SK-N-SH (cell line): ENCODE measurements at places on chromosomes 2 and 18. TPM values are rescaled to one million over a fixed set of nuclear protein-coding genes. Genes with fewer than 3 reads are reported as not detected.
A peak's percentile ranks its signal among the peaks of the same experiment; 100 is the strongest.

DNA sequence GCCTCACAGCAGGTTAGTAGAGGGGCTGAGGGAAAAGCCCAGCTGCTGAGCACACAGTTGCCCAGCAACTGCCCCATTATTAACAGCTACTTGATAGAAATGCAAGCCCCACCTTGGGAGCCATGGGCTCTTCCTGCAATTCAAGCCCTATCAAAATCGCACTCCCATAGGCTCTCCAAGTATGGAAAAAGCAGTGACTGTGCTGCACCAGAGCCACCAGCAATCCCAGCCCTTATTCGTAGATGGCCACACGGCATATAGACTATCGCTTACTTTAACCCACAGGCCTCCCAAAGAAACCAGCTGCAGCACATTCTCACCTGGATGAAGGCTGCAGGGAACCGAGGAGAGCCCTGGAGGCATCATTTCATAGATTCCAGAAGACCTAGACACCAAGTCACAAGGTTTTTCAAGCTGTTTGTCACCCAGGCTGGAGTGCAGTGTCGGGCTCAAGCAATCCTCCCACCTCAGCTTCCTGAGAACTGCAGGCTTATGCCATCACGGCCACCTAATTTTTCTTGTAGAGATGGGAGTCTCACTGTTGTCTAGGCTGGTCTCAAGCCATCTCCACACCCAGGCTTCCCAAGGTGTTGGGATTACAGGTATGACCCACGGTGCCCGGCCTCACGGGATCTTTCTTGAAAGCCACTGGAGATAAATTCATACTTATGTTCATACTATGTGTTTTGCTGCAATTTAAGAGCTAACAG is 11.3 kb downstream of the NCL start:
- no peak overlapping the region for H3K4me3 ChIP-seq
- H3K4me1 ChIP-seq: no peaks in the 10 kb centered on the region
- DNase-seq: no peak
- no peaks in the 10 kb centered on the region for H3K27me3 ChIP-seq
- H3K27ac ChIP-seq: no peak overlapping the region
- peaks cover 41% of the 10 kb centered on the region for H3K36me3 ChIP-seq

- peaks cover 6% of the 10 kb centered on the region; the same call in 1 of the 2 replicates for H3K4me1 ChIP-seq
- DNase-seq: no peak
Measured at GRCh38 chr2:227813229-227813561, 447 bp upstream of the CCL20 start.

The KHK gene
- 6.5 and 10.3 TPM in 2 replicates for polyA plus RNA-seq

DNA sequence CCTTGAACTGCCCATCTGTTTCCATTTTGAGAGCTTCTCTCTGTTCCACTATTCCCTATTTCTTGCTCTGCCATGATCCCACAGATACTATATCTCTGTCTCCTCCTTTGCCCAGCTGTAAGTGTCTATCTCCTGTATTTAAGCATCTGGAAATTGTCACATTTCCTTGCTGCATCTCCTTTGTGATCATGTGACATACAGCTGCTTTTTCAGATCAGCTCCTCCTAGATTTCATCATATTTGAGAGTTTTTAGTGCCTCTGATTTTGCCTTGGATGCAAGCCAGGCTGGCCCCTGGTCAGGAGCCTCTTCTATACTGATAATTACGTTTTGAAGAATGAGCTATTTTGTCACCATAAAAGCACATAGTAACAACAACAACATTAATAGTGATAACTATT is 131.7 kb upstream of the TNP1 start:
- no peak overlapping the region for H3K27ac ChIP-seq
- no peaks in the 10 kb centered on the region for H3K36me3 ChIP-seq

DNA sequence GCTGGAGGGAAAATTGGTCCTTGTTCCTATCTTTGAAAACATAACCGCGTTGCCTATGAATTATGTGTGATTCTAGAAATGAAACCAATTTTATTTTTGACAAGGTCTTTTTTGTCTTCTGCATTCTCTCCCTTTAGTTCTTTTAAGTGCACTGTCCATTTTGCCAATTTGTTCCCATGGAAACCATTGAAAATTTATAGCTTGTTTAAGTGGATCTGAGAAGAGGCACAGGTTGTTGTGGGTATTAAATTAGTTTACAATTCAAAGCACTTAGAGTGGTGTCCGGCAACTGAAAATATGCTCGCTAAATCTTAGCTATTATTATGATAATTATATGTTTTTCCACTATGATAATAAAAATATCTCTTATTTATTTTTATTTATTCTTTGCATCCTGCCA is 107.5 kb upstream of the FSHR start:
- no peaks in the 10 kb centered on the region for H3K36me3 ChIP-seq
- no peaks in the 10 kb centered on the region for H3K4me1 ChIP-seq
- no peak overlapping the region for H3K27ac ChIP-seq
- DNase-seq: no peak
- no peak overlapping the region for H3K4me3 ChIP-seq

GRCh38 chr18:10336749-10337350 is 117.6 kb upstream of the APCDD1 start:
- no peaks in the 10 kb centered on the region; the same call in 1 of the 2 replicates for H3K27me3 ChIP-seq
- H3K4me1 ChIP-seq: no peaks in the 10 kb centered on the region
- no peaks in the 10 kb centered on the region for H3K36me3 ChIP-seq
- no peak for DNase-seq
- H3K4me3 ChIP-seq: no peak overlapping the region

DNA sequence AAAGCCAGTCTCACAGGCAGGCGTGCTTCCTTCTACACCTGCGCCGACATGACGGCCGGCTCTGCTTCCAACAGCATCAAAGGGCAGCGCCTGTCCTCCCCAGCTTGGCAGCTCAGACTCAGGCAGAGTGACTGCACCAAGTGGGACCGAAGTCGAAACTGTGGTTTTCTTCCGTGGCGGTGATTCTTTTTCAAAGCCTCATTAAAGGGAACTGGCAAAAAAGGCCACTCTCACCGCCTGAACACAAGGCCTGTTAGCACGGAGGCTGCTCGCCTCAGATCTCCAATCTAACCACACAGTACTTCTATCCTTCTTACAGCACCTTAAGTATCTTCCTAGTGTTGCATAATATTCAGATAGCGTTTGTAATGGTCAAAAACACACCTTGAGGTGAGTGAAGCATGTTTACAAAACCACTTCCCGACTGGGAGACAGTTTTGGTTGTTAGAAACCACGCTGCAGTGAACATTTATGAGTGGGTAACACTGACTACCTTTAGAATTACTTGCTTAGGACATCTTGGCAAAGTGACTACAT is 236.4 kb downstream of the HDAC4 start:
- H3K36me3 ChIP-seq: no peaks in the 10 kb centered on the region
- DNase-seq: no peak
- no peak overlapping the region for H3K4me3 ChIP-seq
- no peaks in the 10 kb centered on the region for H3K4me1 ChIP-seq

The C2orf15 gene
- 0.25 and 0.41 TPM in 2 replicates for polyA plus RNA-seq

DNA sequence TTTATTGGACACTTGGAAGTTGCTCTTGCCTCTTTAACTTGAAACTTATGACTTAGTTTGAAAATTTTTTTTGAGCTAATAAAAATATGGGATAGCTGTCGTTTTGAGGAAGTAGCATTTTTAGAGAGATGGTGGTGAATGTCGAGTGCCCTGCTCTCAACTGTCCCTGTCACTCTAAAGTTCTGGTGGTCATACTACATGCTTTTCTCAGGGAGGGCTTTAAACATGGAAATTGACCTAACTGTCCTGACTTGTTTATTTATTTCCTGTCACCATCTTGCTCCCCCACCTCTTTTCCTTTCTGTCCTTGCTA is 16.0 kb downstream of the CEP192 start:
- H3K4me3 ChIP-seq: no peak overlapping the region
- no peak overlapping the region for H3K27ac ChIP-seq
- DNase-seq: no peak
- no peaks in the 10 kb centered on the region for H3K4me1 ChIP-seq

- peaks cover 15% of the 10 kb centered on the region; the same call in 1 of the 2 replicates for H3K4me1 ChIP-seq
- peak overlapping the region; percentile 92 for H3K4me3 ChIP-seq
- peaks cover under 1% of the 10 kb centered on the region; the same call in 1 of the 2 replicates for H3K36me3 ChIP-seq
- DNase-seq: no peak
- no peak overlapping the region; the same call in 1 of the 2 replicates for H3K27ac ChIP-seq
- H3K27me3 ChIP-seq: no peaks in the 10 kb centered on the region
Measured at GRCh38 chr2:73069855-73070642, 1.5 kb downstream of the SFXN5 start.

- H3K4me1 ChIP-seq: peaks cover 11% of the 10 kb centered on the region
- H3K27ac ChIP-seq: peak overlapping the region; percentile 60; the same call in 1 of the 2 replicates
- H3K36me3 ChIP-seq: no peaks in the 10 kb centered on the region
- H3K27me3 ChIP-seq: no peaks in the 10 kb centered on the region
- no peak for DNase-seq
Measured at GRCh38 chr2:164975891-164976290, 20.6 kb upstream of the SLC38A11 start.

The ANKRD30BL gene
- polyA plus RNA-seq: not detected in 2 replicates

GRCh38 chr2:201891676-201892075 is 85.3 kb downstream of the CDK15 start:
- DNase-seq: no peak
- H3K27me3 ChIP-seq: no peaks in the 10 kb centered on the region
- H3K36me3 ChIP-seq: no peaks in the 10 kb centered on the region
- H3K4me3 ChIP-seq: no peak overlapping the region
- H3K27ac ChIP-seq: no peak overlapping the region

- no peaks in the 10 kb centered on the region for H3K36me3 ChIP-seq
- peak overlapping the region; percentile 60; the same call in 1 of the 2 replicates for H3K27ac ChIP-seq
- H3K4me3 ChIP-seq: peak overlapping the region; percentile 76
- H3K4me1 ChIP-seq: peaks cover 45% of the 10 kb centered on the region
- peak; percentile 75 for DNase-seq
Measured at GRCh38 chr2:127106457-127106990, 430 bp downstream of the BIN1 start.

GRCh38 chr2:69244882-69245281 is 142.1 kb downstream of the GFPT1 start:
- no peaks in the 10 kb centered on the region; the same call in 1 of the 2 replicates for H3K4me1 ChIP-seq
- no peak overlapping the region for H3K27ac ChIP-seq

DNA sequence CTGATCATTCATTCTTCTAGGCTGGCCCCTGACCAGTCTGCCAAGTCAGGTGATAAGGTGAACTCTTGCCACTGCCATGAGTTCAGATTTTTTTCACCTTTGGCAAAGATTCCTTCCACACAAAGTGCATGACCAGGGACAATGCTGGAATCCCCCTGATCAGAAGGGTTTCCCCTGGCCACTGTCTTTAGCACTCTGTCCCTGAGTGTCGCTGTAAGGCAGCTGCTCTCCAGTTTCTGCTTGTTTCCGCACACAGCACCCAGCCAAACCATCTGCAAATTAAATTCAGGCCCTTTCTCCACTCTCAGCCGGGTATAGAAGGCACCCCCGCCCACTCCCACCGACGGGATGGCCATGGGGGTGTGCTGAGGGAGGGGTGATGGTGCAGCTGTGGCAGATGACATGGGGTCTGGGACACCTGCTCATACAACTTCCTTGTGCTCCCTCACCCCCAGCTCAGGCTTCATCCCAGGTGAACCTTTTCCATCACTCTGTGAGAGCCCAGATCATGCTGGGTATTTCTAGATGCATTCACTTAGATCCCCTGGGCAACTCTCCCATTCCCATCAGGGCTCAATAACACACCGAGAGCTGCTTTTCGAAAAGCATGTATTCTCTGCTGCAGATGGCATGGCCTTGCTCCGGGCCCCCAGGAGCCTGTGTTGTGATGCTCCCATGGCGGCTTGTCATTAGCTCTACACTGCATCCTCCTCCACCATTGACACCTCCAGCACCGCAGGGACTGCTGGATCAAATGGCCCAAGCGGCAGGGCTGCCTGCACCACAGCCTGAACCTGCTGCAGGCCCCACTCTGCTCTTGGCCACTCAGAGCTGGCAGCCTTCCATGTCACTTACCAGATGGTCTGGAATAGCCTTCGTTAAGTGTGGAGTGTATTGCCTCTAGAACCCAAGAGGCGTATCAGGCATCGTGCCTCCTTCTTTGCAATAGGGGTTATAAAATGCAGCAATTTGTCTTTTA is 52.3 kb upstream of the ROCK2 start:
- H3K36me3 ChIP-seq: no peaks in the 10 kb centered on the region
- H3K4me3 ChIP-seq: no peak overlapping the region
- peak; percentile 71 for DNase-seq
- no peak overlapping the region for H3K27ac ChIP-seq
- H3K27me3 ChIP-seq: no peaks in the 10 kb centered on the region

- no peak overlapping the region for H3K27ac ChIP-seq
- no peaks in the 10 kb centered on the region for H3K27me3 ChIP-seq
- DNase-seq: no peak
- H3K4me3 ChIP-seq: no peak overlapping the region
Measured at GRCh38 chr2:105315314-105315713, 14.2 kb downstream of the TGFBRAP1 start.

DNA sequence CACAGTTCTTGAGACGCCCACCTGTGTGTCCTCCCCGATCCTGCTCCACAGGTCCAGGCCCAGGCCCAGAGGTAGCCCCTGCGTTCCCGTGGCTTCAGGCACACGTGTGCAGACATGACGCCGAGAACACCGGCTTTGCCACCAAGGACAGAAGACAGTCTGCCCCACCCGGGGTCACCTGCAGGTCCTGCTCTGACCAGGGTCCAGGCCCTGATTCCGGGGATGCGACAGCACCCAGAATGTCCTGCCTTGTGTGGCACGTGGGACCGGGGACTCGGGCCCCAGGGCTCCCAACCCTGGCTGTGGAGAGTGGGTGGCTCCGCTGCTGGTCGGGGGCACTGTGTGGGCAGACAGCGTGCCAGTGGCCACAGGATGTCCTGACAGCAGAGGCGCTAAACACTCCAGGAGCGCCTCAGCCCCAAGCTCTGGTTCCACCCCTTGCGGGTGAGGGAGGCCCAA is 36.9 kb downstream of the ADI1 start:
- no peak for DNase-seq
- no peaks in the 10 kb centered on the region for H3K4me1 ChIP-seq
- H3K36me3 ChIP-seq: peaks cover 26% of the 10 kb centered on the region

- no peaks in the 10 kb centered on the region for H3K4me1 ChIP-seq
- no peak overlapping the region for H3K4me3 ChIP-seq
- no peak overlapping the region for H3K27ac ChIP-seq
- no peaks in the 10 kb centered on the region for H3K36me3 ChIP-seq
- no peaks in the 10 kb centered on the region; the same call in 1 of the 2 replicates for H3K27me3 ChIP-seq
Measured at GRCh38 chr18:77897606-77898005, 648.0 kb downstream of the GALR1 start.

The STK39 gene
- 9.6 and 12.3 TPM in 2 replicates for polyA plus RNA-seq

GRCh38 chr18:6249170-6249569 is 165.5 kb downstream of the L3MBTL4 start:
- no peaks in the 10 kb centered on the region for H3K4me1 ChIP-seq
- no peak overlapping the region for H3K4me3 ChIP-seq
- H3K27ac ChIP-seq: no peak overlapping the region
- H3K36me3 ChIP-seq: no peaks in the 10 kb centered on the region
- no peak for DNase-seq

DNA sequence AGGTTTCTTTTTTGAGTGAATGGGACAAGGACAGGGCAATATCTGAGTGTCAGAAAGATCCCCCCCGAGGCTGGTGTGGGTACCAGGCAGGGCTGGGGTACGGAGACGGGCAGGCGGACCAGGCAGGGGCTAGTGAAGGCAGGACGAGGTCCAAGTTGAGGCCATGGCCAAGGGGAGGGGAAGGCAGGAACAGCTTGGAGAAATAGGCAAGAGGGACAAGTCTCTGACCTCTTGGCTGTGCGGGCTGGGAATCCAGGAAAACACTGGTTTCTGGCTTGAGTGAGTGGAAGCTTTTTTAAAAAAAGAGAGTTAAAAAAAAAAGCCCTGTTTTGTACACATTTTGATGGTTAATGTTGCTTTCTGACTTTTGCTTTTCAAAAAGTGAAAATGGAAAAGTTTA is 30.3 kb downstream of the ASAP2 start:
- H3K4me3 ChIP-seq: peak overlapping the region; percentile 15; the same call in 1 of the 2 replicates
- H3K27ac ChIP-seq: peak overlapping the region; percentile 99
- peaks cover 82% of the 10 kb centered on the region for H3K4me1 ChIP-seq
- H3K27me3 ChIP-seq: no peaks in the 10 kb centered on the region
- no peaks in the 10 kb centered on the region for H3K36me3 ChIP-seq
- DNase-seq: no peak
